ENCODE measurements at places on chromosomes 2 and 18.

DNA sequence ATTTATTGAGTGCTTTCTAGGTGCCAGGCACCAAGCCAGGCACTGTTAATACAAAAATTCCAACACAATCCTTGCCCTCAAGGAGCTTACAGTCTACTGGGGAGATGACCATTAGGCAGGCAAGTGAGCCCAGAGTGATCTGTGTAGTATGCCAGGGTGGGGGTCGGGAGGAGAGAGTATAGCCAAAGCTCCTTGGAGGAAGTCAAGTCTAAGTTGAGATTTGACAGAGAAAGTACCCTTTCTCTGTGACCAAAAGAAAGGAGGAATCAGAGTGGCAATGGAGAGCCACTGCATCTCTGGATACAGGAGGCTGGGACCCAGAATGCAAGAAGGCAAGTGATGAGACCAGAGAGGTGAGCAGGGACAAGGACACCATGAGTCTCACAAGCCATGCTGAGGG is 7.5 kb downstream of the ANKRD53 start:
- no peak for DNase-seq

DNA sequence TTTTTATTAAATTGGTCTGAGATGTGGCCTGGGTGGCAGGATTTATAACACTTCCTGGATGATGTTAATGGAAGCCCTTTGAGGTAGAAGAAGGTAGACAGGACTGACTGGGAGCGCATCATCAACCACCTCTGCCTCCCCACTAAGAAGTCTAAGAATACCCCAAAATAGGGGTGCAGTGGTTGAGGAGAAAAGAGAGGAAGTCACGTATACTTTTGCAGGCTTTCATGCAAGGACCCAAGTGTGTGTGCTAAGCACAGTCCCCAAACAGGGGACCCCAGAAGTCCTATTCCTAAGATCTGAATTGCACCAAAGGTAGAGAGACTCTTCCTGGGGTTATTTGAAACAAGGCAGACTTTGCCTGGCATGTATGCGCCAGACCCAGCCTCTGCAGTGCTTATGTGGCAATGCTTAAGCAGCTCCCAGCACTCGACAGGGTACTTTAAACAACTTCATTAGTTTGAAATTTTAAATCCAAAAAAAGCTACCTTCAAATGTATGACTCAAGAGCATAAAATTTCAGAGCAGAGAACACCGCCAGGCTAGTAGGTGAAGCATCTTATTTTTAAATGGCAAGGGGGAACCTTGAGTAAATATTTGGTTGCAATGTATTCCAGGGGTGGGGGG is 35.3 kb downstream of the BCL2 start:
- no peak for DNase-seq

GRCh38 chr2:204161886-204162285 is 225.3 kb downstream of the ICOS start:
- DNase-seq: no peak

GRCh38 chr2:101754618-101755017 is 57.1 kb downstream of the MAP4K4 start:
- DNase-seq: no peak

DNA sequence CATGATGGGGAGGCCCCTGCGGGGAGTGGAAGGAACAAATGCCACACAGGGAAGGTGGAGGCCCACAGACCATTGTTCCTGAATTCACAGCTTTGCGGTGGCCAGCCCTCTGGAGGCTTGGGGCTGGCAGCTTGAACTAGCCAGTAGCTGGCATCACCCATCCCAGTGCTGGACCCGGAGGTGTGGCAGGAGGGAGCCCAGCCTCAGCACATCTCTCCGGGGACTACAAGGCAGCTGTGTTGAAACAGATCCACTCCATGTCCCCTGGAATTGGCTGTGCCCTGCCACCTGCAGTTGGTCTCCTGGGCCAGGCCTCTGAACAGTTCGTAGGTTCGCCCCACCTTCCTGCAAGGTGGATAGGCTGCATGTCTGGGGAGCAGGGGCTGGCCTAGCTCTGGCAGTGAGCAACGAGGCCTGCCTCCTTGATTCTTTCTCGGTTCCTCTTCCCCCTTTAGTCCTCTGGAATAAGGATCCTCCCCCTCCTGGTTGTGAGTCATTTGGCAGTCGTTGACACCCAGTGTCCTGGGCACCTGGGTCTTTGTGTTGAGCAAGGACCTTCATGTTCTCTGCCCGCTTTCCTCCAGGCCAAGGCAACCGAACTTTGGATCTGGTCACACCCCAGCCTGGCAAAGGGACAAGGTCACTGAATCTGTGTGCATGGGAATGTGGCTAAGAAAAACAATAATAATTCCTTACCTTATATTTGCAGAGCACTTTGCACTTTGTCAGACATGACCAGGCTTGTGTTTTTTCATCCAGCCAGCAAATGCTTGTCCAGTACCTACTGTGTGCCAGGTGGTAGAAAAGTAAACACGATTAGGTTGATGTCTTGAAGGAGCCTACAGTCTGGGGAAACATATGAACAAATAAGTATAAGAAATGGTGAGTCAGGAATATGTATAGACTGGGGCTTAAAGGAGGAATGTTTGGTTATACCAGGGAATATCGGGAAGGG is 55.0 kb upstream of the MCFD2 start:
- DNase-seq: no peak

GRCh38 chr2:151282401-151282800 is 7.1 kb downstream of the NMI start:
- no peak for DNase-seq

DNA sequence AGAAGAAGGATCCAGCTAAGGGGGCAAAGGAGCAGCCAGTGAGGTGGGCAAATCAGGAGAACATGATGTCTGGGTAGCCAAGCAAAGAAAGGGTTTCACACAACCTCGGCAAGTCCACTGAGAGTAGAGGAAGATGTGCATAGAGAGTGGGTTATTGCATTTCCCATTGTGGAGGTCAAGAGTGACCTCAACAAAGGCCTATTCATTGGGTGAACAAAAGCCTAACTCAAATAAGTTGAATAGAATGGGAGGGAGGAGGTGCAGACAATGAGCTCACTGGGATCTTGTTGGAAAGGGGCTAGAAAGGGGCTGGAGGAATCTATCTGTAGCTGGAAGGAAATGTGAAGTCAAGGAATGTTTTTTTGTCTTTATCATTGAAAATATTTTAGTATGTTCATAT is 14.0 kb upstream of the PDCL3 start:
- DNase-seq: no peak

GRCh38 chr2:67984600-67984999 is 78.2 kb downstream of the C1D start:
- DNase-seq: no peak

DNA sequence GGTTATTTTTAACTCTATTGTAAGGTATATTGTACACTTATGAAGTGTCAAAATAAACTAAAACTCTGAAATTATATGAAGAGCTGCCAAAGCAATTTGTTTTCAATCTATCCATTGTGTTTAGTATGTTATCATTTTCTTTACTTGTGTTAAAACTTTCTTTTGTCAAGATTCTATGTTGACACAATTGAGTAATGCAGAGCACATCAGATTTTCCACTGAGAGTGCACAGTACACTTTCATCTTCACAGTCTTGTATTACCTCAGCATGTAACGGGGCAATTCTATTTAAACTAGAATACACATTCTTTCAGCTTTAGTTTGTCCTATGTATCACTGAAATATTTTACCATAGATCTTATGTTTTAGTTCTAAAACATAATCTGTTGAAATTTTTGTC is 304.4 kb upstream of the ZC3H15 start:
- DNase-seq: no peak

DNA sequence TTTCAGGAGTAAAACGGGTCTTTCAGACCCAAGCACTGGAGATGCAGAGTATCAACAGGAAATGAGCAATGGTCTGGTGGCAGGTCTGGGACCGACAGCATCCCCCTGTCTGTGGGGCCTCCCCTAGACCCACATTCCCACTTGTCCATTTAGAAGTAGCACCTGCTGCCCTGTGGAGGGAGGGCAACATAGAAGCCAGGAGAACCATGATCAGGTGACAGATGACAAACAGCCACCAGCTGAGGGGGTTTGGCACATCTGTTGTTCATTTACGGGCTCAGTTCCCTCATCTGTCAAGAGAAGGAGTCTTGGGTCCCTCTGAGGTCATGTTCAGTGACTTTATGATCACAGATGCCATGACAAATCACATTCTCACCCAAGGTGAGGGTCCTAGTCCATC is 77.9 kb upstream of the SLC66A3 start:
- no peak for DNase-seq

DNA sequence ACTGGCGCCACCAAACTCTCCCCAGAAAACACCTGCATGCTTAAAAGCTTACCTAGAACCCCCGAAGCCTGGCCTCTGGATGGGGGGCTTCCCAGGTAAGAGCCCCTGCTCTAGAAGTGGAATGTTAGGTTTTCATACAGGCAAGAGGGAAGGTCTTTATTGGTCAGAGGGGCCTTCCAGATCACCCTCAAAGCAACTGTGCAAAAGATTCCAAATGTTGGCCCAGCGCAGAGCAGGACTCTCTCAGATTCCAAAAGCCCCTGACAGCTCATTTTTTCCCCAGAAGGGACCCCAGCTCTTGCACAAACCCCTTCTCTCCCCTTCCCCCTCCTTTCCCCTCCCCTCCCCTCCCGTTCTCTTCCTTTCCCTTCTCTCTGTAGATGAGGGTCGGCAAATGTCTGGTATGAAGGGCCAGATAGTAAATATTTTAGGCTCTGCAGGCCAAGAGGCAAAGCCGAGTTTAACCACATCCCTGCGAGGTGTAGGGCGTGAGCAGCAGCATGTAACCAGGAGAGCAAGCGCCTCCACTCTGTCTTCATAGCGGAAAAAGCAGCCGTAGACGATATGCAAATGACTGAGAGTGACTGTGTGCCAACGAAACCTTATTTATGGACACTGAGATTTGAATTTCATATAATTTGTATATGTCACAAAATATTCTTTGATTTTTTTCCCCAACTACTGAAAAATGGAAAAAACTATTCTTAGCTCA is 116.9 kb downstream of the SMAD7 start:
- peak; percentile 76 for DNase-seq

All from activated CD4-positive, alpha-beta T cell treated with anti-CD3 and anti-CD28 coated beads, Interleukin-2, Interleukin-4, amounts not matched to agents 100 ng/mL and 50 ng/mL, durations not matched to agents 16 hours and 8 hours (primary cell).